Islet precursor cell (in vitro differentiated cells): ENCODE measurements at places on chromosomes 6 and 20.
A peak's percentile ranks its signal among the peaks of the same experiment; 100 is the strongest.

DNA sequence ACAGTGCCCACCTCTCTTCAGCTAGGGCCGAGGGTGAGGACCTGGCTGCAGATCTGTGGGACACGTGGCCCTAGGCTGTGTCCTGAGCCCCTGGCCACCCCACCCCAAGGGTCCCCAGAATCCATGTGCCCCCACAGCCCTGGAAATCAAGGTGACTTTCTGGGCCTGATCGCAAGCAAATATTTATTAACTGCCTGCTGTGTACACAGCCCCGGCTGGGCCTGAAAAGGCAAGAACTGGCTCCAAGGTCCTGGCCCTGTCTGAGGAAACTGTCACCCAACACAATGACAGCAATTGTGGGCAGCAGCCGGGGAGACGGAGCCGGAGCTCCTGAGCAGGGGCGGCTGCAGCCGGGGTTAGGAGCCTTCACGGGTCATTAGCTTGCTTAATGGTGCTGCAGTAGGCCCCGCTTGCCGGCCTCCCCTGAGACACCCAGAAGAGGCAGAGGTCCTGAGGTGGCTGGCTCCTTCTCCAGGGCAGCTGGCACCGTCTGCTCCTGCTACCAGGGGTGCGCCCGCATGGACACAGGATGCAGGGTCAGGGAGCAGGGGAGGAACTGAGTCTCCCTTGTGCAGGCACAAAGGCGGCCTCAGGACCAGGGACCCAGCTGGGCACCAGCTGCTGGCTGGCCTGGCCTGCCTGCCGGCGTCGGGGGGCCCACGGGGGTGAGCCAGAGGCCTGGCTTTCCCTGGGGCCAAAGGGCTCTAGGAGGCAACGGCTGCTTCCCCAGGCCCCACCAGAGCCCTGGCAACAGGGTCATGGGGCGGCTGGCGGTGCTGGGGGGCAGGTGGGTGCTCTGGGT lies 24.1 kb downstream of the NPEPL1 start:
- DNase-seq = peak; percentile 55

- DNase-seq = peak; percentile 94
Measured at GRCh38 chr6:134539865-134540323, 222.0 kb upstream of the SGK1 start.

GRCh38 chr20:38412877-38413577 lies 22.1 kb downstream of the SNHG17 start:
- DNase-seq = peak; percentile 33

DNA sequence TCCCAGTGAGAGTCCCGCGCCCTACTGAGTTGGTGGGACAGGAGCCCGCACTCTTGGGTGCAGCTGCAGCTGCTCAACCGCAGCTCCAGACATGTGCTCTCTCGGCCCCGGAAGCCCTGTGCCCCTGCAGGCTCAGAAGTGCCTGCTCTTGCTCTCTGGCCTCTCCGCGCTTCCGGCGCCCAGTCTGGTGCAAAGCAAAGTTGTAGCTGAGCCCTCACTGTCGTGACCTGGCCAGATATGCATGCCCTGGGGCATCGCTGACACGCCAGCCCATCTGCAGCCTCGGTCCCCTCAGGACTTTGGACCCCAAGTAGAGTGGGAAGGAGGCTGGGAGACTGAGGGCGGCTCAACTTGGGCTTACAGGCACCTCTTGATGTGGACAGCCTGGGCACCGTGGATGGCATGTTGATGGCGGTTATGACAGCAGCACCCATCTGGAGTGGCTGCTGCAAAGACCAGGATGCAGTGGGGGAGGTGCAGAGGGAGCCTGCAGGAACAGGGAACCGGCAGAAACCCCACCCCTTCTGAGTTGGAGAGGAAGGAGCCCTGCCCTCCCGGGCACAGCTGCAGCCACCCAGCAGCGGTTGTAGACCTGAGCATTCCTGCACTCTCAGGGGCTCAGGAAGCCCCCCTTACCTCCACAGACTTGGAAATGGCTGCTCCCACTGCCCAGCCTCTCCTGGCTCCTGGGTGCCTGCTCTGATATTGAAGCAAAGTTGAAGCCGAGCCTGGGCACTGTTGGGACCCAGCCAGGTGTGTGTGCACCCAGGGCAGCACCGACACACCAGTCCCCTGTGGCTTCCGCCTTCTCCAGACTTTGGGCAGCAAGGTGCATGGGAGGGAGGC lies 462.6 kb downstream of the TBC1D32 start:
- DNase-seq = peak; percentile 40

DNA sequence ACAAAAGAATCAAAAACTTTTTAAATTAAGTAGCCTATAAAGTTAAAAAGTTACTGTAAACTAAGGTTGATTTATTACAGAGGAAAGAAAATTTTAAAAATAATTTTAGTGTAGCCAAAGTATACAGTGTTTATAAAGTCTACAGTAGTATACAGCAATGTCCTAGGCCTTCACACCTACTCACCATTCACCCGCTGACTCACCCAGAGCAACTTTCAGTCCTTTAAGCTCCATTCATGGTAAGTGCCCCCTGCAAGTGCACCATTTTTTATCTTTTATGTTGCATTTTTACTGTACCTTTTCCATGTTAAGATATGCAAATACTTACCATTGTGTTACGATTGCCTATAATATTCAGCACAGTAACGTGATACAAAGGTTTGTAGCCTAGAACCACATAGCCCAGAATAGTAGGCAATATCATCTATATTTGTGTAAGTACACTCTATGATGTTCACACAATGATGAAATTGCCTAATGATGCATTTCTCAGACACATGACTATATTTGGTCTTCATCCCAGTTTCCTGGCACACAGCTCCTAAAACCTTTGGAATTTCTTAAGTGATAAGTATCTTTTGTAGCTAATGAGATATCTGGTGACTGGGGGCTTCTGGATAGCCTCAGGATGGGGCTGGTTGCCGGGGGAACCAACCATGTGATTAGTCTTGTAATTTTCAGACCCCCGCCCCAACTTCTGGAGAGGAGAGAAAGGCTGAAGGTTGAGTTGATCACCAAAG lies 111.0 kb downstream of the MRPL14 start:
- DNase-seq = peak; percentile 68

DNA sequence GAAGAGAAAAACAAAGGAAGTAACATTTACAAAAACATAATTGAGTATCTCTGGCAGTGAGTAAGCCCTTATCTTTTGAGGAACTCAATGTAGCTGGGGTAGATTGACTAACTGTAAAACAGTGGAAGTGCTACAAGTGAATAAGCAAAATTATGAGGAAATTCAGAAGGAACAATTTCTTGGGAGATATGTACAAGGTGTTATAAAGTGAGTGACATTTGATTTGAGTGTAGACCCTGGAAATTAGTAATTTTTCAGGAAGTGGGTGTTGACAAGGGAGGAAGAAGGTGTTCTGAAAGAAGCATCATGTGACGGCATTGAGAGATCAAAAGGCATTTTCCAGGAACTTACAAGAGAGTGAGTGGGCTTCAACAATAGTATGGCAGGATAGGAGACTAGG lies 22.2 kb downstream of the XRN2 start:
- no peak for DNase-seq

DNA sequence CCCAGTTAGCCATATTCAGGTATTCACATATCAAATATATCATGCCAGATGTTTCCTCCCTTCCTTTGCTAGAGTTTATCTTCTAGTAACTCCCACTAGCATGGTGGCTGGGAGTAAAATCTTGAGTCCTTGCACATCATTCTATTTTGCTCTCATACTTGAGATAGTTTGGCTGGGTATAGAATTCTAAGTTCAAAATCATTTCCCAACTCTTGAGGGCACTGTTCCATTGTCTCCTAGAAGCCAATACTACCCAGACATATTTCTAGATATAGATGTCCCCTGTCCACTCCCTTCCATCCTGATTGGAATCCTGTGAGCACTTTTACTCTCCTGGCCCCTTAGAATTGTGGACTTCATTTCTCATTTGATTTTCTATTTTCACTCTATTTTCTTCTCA lies 104.7 kb downstream of the ZFP64 start:
- no peak for DNase-seq

- DNase-seq = no peak
Measured at GRCh38 chr6:37435373-37435772, 2.4 kb downstream of the CMTR1 start.

GRCh38 chr20:49964964-49965780 lies 17.6 kb upstream of the SNAI1 start:
- peak; percentile 82 for DNase-seq

- DNase-seq = peak; percentile 76
Measured at GRCh38 chr6:14401246-14401645, 283.7 kb downstream of the CD83 start.

DNA sequence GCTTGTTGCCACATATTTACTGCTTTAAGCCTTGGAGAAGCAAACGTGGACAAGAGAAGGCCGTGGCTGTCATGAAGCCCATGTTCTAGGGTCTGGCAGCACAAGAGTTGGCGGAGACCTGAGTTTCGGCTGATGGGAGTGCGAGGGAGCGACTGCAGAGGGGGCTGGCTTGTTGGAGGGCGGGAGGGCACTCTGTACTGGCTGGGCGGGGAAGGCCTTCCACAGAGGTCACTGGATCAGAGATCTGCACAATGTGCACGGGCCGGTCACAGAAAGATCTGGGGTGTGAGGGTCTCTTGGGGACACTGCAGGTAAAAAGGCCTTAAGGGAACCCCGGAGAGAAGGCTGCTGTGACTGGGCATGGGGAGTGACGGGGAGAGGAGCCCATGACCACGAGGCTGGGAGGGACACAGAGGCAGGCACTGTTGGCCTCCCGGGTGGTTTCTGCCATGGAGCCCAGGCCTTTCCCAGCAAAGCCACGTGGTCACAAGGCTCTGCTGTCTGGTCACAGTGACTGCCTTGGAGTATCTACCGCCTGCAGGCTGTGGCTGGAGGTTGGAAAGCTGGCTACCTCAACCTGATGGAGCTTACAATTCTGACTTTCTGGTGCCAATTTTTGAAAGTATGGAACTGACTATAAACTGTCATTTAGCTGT lies 23.8 kb downstream of the FOXC1 start:
- peak; percentile 38 for DNase-seq

GRCh38 chr6:76876922-76877553 lies 586.3 kb downstream of the HTR1B start:
- peak; percentile 88 for DNase-seq

GRCh38 chr6:22099923-22100322 lies 196.9 kb downstream of the PRL start:
- no peak for DNase-seq

DNA sequence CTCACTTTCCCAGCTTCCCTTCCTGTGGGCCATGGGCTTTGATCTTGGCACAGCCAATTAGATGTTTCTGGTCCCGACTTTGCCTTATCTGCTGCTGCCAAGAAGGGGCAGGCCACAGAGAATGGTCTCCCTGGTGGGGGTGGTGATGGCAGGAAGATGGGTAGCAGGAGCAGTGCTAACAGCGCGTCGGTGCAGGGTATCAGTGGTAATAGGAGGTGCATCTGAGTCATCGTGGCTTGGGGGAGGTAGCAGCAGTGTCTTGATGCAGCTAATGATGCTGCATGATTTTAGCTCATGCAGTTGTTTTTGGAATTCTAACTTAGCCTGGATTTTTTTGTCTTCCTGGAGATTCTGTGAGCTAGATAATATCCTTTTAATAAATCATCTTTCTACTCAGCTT lies 18.9 kb upstream of the MAS1 start:
- DNase-seq = no peak

DNA sequence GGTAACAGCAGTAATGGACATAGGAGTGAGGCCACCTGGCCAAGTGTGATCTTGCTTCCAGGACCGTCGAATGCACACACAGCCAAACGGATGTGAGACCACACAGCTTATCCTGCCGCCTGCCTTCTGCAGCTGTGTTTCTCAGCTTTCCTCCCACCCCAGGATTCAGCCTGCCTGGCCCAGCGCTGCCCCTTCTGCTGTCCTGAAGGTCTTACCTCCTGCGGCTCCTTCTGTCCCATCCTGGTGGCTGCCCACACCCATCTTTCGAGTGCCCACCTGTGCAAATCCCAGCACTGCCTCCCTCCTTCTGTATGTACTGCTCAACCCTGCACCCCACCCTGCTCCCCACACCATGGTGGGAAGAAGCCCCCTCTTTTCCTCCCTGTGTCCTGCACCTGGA lies 49.4 kb upstream of the DACT2 start:
- DNase-seq = no peak

DNA sequence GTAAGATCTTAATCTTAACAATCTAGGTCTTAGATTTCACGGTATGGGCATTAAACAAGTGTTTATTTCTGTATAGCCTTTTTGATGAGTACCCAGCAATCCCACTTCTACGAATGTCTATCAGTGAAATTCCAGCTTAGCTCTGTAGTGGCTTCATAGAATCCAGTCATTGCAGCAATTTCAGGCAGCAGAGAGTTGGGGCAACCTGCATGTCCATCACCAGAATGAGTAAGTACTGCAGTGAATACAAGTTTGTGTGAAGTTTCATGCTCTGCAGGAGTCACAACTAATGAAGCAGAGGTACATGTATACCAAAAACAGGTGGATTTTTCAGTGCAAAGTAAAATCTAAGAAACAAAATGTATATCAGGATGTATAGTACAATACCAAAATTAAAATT lies 151.7 kb downstream of the OR2B2 start:
- peak; percentile 5 for DNase-seq

DNA sequence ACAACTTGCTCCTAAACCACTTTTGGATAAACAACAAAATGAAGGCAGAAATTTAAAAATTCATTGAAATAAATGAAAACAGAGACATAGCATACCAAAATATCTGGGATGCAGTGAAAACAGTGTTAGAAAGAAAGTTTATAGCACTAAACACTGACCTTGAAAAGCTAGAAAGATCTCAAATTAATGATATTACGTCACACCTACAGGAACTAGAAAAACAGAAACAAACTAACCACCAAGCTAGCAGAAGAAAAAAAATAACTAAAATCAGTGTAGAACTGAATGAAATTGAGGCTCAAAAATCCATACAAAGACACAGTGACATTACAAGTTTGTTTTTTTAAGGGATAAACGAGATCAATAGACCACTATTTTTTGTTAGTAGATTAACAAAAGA lies 5.2 kb downstream of the DEFB128 start:
- DNase-seq = no peak

GRCh38 chr20:53748821-53749421 lies 155.3 kb upstream of the ZNF217 start:
- peak; percentile 93 for DNase-seq
